ENCODE measurements at places on chromosomes 6 and 20.
A peak's percentile ranks its signal among the peaks of the same experiment; 100 is the strongest.

DNA sequence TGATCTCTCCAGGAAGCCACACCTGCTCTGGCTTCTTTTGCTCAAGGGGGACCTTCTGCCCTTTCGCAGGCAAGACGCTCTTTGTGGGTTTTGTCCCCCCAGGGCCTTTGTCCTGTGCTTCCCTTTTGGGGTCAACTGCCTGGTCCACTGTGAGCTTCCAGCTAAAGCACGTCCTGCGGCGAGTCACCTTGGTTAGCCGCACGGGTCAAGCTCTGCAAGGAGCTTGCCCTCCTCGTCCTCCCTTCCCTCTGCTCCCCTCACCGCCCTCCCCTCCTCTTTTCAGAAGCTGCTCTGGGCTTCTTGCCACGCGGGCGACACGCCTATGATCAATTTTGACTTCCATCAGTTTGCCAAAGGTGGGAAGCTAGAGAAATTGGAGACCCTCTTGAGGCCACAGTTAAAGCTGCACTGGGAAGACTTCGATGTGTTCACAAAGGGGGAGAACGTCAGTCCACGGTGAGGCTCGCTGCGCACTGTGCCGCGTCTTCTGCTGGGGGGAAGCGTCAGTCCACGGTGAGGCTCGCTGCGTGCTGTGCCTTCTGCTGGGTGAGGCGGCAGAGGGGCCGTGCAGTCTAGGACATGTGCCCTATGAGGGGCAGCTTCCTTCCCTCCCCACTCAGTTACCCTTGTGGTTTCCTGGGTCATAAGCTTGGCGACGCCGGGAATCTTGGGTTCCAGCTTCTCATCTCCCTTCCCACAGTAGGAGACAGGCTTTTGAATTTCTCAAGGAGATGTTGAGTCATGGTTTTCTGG lies 80.2 kb downstream of the SYNJ2 start:
- no peak overlapping the region for H3K27ac ChIP-seq
- no peak for DNase-seq
- H3K4me3 ChIP-seq, result no peak overlapping the region

- H3K27ac ChIP-seq, result no peak overlapping the region
- DNase-seq, result no peak
- H3K4me3 ChIP-seq, result no peak overlapping the region
- H3K27me3 ChIP-seq, result no peaks in the 10 kb centered on the region
- no peaks in the 10 kb centered on the region for H3K36me3 ChIP-seq
These were observed 83.1 kb downstream of the KCNQ5 start for GRCh38 chr6:72704979-72705378.

DNA sequence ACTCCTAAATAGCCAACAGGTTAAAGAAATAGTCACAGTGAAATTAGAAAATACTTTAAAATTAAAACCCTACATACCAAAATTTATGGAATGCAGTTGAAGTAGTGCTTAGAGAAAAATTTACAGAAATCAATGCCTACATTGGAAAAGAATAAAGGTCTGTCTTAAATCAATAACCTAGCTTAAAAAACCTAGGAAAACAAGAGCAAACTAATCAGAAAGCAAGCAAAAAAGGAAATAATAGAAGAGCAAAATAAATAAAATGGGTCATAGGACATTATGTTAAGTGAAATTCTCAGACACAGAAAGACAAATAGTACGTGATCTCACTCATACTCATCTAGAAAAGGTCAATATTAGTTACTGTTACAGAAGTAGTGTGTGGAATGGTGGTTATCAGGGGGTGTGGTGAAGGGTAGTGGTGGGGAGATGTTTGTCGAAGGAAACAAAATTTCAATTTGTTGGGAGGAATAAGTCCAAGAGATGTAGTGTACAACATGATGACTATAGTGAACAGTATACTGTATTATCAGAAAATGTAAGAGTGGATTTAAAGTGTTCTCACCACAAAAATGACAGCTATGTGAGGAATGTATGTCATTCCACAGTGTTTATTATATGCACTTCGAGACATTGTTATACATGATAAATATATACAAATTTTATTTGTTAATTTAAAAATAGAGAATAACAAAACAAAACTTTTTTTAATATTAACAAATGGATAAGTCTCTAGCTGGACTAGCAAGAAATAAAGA lies 423.6 kb downstream of the CDH26 start:
- no peak overlapping the region for H3K27ac ChIP-seq
- no peak overlapping the region for H3K4me3 ChIP-seq
- no peaks in the 10 kb centered on the region for H3K36me3 ChIP-seq
- H3K27me3 ChIP-seq, result no peaks in the 10 kb centered on the region

DNA sequence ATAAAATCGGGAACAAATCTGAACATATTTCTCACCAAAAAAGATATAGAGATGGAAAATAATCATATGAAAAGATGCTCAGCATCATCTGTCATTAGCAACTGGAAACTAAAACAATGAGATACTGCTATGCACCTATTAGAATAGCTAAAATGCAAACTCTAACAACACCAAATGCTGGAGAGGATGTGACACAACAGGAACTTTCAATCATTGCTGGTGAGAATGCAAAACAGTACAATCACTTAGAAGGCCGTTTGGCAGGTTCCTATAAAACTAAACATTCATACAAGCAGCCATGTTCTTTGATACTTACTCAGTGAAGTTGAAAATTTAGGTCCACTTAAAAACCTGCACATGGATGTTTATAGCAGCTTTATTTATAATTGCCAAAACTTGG lies 67.0 kb downstream of the FAM50B start:
- no peaks in the 10 kb centered on the region for H3K27me3 ChIP-seq
- H3K4me1 ChIP-seq, result peaks cover 12% of the 10 kb centered on the region
- no peak overlapping the region for H3K4me3 ChIP-seq
- no peak for DNase-seq
- no peak overlapping the region for H3K27ac ChIP-seq

DNA sequence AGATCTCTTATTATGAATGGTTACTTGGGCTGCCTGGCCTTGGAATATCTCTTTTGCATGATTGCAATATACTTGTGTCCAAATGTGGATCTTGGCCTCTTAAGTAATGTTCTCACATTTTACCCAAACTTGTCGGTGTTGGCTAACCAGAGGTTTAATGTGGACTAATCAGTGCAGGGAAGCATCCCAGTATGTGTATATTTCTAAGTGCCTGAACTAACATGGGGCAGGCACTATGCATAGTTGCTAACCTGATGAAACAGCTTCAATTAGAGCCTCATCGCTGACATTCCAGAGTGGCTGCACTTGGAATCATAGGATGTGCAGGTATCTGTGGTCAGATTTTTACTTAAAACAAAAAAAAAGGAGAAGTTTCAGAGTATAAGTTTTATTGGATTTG lies 160.0 kb downstream of the PDE7B start:
- no peak overlapping the region for H3K27ac ChIP-seq
- DNase-seq, result no peak
- H3K4me1 ChIP-seq, result no peaks in the 10 kb centered on the region
- no peaks in the 10 kb centered on the region for H3K27me3 ChIP-seq

DNA sequence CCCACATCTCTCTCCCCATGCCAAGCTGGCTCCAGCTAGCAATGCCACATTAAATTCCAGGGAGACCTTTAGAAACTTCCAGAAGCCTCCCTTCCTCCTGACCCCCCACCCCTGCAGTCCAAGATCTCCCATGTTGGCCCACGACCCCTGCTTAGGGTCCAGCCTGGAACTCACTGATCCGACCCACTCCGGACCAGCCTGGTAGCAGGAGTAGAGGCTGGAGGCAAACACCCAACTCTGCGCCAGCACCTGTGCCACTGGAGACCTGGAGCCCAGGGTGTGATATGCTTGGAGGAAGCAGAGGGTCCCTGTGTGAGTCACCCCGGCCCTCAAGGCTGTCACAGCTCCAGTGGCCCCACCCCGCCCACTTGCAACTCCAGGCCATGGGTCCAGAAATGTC lies 3.3 kb upstream of the ULBP1 start:
- no peaks in the 10 kb centered on the region for H3K36me3 ChIP-seq
- no peak overlapping the region for H3K4me3 ChIP-seq
- H3K4me1 ChIP-seq, result no peaks in the 10 kb centered on the region

DNA sequence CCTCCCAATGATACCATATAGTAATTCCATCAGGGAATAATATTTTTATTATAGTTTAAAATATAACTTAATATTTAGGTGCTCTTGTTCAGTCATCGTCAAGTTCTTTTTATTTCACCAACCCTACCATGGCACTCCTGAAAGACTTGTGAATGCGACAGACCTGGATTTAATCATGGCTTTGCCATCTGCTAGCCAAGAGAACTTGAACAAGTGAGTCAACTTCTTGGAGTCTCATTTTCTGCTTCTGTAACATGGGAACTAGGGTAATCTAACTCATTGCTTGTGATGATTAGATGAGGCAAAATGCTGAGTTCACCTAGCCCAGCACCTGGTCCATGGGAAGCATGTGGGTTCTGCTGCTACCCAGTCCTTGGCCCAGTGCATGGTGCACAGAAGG lies 62.9 kb downstream of the ESR1 start:
- no peaks in the 10 kb centered on the region for H3K27me3 ChIP-seq
- no peak overlapping the region for H3K27ac ChIP-seq
- H3K4me3 ChIP-seq, result no peak overlapping the region
- DNase-seq, result no peak
- H3K4me1 ChIP-seq, result no peaks in the 10 kb centered on the region

DNA sequence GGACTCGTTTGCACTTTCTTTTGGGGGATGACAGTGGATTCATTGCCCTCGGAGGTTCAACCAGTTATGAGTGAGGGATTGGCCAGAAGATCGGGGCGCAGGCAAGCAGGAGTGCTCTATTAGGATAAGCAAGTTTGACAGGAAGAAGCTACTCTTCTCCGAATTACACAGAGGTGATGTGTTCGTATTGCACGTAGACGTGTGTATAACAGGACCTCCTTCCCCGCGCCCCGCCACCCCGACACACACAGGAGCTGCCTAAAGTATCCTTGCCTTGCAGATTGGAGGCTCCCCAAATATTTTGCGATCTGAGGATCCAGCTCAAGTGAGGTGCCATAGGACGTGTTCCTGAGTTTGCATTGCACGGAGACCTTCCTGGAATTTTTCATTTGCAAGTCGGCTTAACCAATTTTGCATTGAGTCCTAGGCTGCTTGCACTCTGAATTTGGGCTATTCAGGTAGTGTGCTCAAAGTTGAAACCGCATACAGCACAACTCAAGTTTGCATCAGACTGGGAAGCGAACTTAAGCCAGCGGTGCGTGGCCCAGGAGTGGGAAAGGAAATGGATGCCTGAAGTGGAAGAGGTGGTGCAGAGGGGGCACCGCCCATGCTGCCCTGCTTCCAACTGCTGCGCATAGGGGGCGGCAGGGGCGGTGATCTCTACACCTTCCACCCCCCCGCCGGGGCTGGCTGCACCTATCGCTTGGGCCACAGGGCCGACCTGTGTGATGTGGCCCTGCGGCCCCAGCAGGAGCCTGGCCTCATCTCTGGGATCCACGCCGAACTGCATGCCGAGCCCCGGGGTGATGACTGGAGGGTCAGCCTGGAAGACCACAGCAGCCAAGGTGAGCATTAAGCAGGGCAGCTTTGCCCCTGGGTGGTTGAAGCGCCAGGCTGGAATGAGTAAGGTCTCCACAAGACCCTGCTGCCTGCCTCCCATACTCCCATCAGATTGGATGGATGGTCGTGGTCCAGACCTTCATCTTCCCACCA lies 770 bp downstream of the TCF19 start:
- H3K36me3 ChIP-seq, result peaks cover 26% of the 10 kb centered on the region
- peak; percentile 19 for DNase-seq
- H3K4me1 ChIP-seq, result peaks cover 14% of the 10 kb centered on the region
- no peak overlapping the region for H3K27ac ChIP-seq
- H3K4me3 ChIP-seq, result peak overlapping the region; percentile 71
- no peaks in the 10 kb centered on the region for H3K27me3 ChIP-seq

GRCh38 chr6:43395776-43396175 lies 26.3 kb upstream of the ZNF318 start:
- no peak overlapping the region for H3K27ac ChIP-seq
- H3K4me3 ChIP-seq, result no peak overlapping the region
- no peak for DNase-seq
- H3K36me3 ChIP-seq, result no peaks in the 10 kb centered on the region

- no peak overlapping the region for H3K27ac ChIP-seq
- peaks cover 7% of the 10 kb centered on the region for H3K4me1 ChIP-seq
- H3K27me3 ChIP-seq, result no peaks in the 10 kb centered on the region
- no peak overlapping the region for H3K4me3 ChIP-seq
- no peak for DNase-seq
- H3K36me3 ChIP-seq, result no peaks in the 10 kb centered on the region
These were observed 28.7 kb downstream of the LAMA4 start for GRCh38 chr6:112225691-112226090.

GRCh38 chr6:85126485-85127167 lies 323.3 kb upstream of the NT5E start:
- peak; percentile 2 for DNase-seq
- no peak overlapping the region for H3K27ac ChIP-seq
- H3K4me3 ChIP-seq, result no peak overlapping the region
- no peaks in the 10 kb centered on the region for H3K36me3 ChIP-seq

DNA sequence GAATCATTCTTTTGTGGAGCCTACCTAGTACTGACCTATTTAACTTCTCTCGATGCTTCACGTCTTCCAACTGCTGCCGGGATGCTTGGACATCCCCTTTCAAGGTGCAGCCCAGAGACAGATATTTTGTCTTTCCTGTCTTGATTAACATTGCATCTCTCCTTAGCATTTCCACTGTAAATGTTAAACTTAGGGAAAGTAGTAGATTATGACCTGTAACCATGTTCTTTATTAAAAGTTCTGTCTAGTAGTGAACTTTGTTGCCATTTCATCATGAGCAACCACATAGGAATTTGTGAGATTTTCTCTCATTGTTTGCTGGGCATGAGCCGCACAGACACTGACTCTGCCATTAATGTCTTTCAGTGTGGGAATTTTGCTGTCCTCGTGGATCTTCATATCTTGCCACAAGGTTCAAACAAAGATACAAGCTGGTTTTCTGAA lies 117.9 kb downstream of the JAG1 start:
- H3K4me3 ChIP-seq, result no peak overlapping the region
- no peaks in the 10 kb centered on the region for H3K4me1 ChIP-seq
- no peaks in the 10 kb centered on the region for H3K27me3 ChIP-seq
- DNase-seq, result peak; percentile 49
- H3K36me3 ChIP-seq, result peaks cover 7% of the 10 kb centered on the region
